Body of pancreas (tissue), 4 donors: ENCODE measurements at places on chromosomes 6 and 20. TPM values are rescaled to one million over a fixed set of nuclear protein-coding genes. Genes with fewer than 3 reads are reported as not detected.

Gene SNAI1
- 3.3 TPM for total RNA-seq

Gene OSER1
- total RNA-seq = 2.0 TPM

Gene LY6G6F
- total RNA-seq = not detected

Gene RPL10A
- total RNA-seq = 563 TPM

Gene GRIK2
- total RNA-seq = 0.52 TPM

Gene EPPIN
- not detected for total RNA-seq

Gene SAMD3
- 0.52 TPM for total RNA-seq

DNA sequence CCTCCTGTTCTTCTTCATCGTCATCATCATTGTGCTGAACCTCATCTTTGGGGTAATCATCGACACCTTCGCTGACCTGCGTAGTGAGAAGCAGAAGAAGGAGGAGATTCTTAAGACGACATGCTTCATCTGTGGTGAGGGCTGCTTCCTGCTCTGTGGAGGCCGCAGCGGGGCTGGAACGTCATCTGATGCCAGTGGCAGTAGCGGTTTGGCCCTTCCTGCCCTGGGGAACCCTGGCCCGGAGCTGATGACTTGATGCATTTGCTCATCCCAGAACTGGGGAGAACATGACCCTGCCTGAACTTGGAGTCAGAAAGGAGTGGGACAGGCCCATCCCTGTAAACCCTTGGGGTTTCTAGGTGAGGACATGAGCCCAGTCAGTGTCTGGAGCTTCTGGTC is 18.7 kb downstream of the UQCC2 start:
- no peaks in the 10 kb centered on the region for H3K27me3 ChIP-seq
- H3K36me3 ChIP-seq = no peaks in the 10 kb centered on the region
- no peak overlapping the region for H3K4me3 ChIP-seq
- H3K27ac ChIP-seq = no peak overlapping the region

GRCh38 chr6:12047304-12047703 is 35.2 kb downstream of the HIVEP1 start:
- no peaks in the 10 kb centered on the region for H3K36me3 ChIP-seq
- no peaks in the 10 kb centered on the region for H3K27me3 ChIP-seq
- DNase-seq = no peak
- no peak overlapping the region for H3K4me3 ChIP-seq
- no peak overlapping the region for H3K27ac ChIP-seq

- no peaks in the 10 kb centered on the region for H3K27me3 ChIP-seq
- H3K4me3 ChIP-seq = no peak overlapping the region
- no peak for DNase-seq
Measured at GRCh38 chr6:117441824-117442264, 16.1 kb upstream of the ROS1 start.

DNA sequence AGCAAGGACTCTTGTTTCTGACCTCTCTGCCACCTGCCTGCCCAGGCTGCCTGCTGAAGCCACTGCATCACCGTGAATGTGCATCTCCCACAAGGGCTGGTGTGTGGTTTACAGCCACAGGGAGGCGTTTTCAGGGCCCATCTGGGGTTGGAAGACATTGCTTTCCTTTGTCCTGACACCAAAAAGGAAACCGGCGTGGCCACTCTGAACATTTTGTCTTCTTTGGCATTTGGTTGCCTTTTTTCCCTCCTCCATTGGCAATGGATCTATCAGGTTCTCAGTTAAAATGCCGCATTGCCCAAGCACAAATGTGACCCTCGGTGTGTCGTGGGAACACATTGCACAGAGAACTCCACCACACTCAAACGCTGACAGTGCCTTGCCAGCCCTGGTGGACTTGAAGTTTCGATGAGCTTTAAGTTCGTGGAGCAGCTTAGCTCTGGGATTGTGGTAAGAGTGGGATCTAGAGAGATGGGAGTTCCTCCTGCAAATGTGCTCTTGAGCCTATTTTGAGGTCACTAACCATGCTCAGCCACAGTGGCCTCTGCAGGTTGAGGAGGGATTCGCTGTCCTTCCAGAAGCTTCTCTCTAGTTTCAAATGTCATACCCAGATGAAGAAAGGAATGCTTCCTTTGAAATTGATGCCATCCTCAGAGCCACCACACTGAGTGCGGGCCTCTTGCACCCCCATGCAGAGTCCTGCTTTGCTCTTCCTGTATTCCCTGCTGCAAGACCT is 14.8 kb upstream of the PCK1 start:
- peaks cover 2% of the 10 kb centered on the region for H3K4me1 ChIP-seq
- H3K36me3 ChIP-seq = no peaks in the 10 kb centered on the region
- no peaks in the 10 kb centered on the region for H3K27me3 ChIP-seq
- no peak overlapping the region for H3K27ac ChIP-seq
- no peak for DNase-seq
- H3K4me3 ChIP-seq = no peak overlapping the region

DNA sequence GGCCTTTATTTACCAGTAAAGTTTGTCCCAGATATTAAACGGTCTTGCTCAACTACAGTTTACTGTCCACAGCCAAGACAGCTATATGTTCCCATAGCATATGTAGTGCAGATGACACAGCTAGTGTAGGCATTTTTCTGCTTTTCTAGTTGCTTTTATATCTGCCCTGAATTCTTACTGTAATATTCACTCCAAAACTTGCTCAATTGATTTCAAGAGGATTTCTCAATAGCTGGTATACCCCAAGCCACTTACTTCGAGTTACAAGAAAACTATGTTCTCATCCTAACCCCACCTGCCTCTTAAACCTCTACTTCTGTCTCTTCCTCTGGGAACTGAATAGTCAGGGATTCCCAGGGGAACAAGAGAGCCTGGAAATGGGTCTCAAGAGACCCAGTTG is 18.9 kb upstream of the ROS1 start:
- no peak for DNase-seq
- no peaks in the 10 kb centered on the region for H3K27me3 ChIP-seq
- H3K36me3 ChIP-seq = no peaks in the 10 kb centered on the region
- H3K27ac ChIP-seq = no peak overlapping the region

- H3K36me3 ChIP-seq = no peaks in the 10 kb centered on the region
- H3K27me3 ChIP-seq = no peaks in the 10 kb centered on the region
- H3K4me3 ChIP-seq = no peak overlapping the region
- DNase-seq = no peak
Measured at GRCh38 chr20:19251958-19252357, 39.5 kb downstream of the SLC24A3 start.

DNA sequence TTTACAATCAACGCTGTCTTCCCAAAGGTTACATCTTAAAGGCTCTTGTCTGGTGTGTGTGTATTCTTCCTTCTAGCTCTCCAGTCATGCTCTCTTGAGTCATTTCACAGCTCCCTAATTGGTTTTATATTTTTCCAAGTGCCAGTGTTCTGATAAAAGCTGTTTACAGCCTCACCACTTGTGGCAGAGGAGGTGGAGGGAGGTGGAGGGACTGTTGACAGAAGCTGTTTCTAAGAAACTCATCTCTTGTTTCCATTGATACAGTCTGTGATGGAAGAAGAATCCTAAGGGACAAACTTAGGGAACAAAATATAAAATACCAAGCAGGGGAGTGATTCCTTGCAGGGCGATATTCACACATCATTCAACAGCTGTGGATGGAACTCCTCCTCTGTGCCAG is 64.0 kb downstream of the QRSL1 start:
- H3K27ac ChIP-seq = peak overlapping the region; percentile 93
- H3K4me3 ChIP-seq = no peak overlapping the region
- H3K4me1 ChIP-seq = peaks cover 38% of the 10 kb centered on the region
- no peaks in the 10 kb centered on the region for H3K27me3 ChIP-seq
- H3K36me3 ChIP-seq = no peaks in the 10 kb centered on the region

DNA sequence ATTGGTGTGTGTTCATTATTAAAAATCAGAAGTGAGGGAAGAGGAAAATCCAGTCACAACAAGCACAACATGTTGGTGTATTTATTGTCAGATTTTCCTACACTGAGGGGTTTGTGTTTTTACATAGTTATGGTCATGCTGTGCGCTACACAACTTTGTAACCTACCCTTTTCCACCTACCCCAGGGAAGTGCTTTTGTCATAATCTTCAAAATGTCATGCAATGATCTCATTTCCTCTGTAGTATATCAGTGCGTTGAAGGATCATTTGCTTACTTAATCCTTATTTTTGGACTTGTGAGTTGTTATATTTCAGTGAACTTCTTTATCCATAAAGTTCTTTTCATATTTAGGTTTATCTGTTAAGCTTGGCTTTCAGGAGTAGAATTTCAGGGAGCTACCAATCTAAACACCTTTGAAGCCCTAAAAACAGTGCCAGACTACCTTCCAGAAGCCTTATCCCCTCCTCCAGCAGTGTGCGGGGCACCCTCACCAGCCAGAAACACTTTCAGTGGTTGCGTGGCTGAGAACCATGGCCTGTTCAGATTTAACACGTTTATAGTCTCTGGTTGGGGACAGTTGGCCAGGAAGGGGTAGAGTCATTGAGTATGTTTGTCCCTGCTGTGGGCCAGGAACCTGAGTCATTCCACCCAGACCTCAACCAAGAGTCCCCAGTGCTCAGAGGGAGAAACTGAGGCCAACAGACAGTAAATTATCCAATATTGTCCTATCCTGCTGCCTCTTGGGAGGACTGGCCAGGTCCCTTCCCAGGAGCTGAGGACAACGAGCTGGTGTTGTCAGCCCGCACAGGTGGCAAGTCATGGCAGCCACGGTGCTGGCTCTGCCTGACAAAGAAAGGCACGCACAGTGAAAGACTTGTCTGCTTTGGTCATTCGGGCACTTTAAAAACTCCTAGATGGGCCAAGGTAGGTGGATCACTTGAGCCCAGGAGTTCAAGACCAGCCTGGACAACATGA is 40.3 kb downstream of the STK35 start:
- DNase-seq = no peak
- H3K4me3 ChIP-seq = no peak overlapping the region
- no peaks in the 10 kb centered on the region for H3K4me1 ChIP-seq
- no peaks in the 10 kb centered on the region for H3K36me3 ChIP-seq
- no peaks in the 10 kb centered on the region for H3K27me3 ChIP-seq

DNA sequence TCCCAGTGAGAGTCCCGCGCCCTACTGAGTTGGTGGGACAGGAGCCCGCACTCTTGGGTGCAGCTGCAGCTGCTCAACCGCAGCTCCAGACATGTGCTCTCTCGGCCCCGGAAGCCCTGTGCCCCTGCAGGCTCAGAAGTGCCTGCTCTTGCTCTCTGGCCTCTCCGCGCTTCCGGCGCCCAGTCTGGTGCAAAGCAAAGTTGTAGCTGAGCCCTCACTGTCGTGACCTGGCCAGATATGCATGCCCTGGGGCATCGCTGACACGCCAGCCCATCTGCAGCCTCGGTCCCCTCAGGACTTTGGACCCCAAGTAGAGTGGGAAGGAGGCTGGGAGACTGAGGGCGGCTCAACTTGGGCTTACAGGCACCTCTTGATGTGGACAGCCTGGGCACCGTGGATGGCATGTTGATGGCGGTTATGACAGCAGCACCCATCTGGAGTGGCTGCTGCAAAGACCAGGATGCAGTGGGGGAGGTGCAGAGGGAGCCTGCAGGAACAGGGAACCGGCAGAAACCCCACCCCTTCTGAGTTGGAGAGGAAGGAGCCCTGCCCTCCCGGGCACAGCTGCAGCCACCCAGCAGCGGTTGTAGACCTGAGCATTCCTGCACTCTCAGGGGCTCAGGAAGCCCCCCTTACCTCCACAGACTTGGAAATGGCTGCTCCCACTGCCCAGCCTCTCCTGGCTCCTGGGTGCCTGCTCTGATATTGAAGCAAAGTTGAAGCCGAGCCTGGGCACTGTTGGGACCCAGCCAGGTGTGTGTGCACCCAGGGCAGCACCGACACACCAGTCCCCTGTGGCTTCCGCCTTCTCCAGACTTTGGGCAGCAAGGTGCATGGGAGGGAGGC is 462.6 kb downstream of the TBC1D32 start:
- DNase-seq = no peak
- no peaks in the 10 kb centered on the region for H3K27me3 ChIP-seq
- no peak overlapping the region for H3K4me3 ChIP-seq
- no peaks in the 10 kb centered on the region for H3K36me3 ChIP-seq

- no peak overlapping the region for H3K27ac ChIP-seq
- no peak for DNase-seq
- no peak overlapping the region for H3K4me3 ChIP-seq
- no peaks in the 10 kb centered on the region for H3K27me3 ChIP-seq
Measured at GRCh38 chr20:21159658-21160380, 33.9 kb downstream of the KIZ start.

DNA sequence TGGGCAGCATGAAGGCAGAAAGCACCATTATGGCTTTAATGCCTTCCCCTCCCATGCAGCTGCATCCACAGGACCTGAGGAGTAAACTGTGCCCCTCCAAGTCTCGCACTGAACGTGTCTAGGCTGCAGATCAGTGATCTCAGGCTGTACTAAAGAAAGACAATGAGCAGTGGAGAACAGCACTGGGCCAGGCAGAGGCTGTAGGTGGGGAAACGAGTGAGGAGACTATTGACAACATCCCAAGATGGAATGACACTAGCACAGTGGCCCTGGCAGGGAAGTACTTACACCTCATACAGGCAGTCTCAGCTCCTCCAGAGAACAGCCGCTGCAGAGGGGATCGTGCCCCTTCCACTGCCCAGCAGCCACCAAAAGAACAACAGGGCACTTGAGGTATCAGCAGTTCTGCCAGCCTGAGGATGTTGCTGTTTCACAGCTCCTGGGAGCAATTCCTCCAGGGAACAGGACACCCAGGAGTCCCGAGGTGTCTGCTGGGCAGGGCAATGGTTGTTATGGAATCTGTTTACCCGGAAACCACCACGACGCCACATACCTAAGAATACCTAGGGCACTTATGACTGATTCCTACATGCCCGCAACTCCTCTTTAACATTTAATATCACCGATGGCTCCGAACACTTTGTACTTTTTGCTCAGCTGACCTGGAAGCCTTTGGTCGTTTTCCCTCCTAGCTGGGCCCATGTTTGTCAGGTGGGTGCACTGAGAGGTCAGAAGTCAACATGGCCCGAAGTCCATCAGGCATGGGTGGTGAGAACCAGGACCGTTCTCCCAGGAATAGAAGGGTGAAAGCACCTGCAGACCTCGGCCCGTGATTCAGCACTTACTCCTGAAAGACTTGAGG is 79.1 kb downstream of the SLC22A23 start:
- H3K36me3 ChIP-seq = no peaks in the 10 kb centered on the region
- peaks cover 41% of the 10 kb centered on the region for H3K4me1 ChIP-seq
- H3K4me3 ChIP-seq = no peak overlapping the region
- no peak for DNase-seq
- H3K27me3 ChIP-seq = no peaks in the 10 kb centered on the region

DNA sequence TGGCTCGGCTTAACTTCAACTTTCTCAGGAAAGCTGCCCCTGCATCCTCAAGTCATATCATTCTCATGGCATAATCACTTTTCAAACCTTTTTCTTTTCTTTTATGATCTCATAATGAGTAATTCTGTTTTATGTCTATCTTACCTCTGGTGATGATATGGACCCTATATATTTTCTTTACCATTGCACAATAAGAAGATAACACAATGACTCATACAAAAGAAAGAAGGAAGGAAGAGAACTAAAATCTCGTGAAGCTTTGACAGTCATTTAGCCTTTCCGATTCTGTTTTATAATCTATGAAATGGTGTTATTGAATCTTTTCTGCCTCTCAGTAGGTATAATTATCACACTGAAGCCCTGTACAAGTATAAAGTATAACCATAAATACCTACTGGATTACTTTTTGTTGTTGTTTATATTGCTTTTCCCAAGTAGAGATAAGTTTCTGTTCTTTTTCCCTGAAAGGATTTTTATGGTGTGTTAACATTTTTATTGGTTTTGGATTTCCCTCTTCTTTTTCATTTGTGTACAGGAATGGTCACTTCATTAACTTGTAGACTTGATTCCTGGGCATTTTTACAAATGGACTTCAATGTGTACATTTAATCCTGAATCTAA is 300.9 kb downstream of the LAMA2 start:
- DNase-seq = no peak
- no peaks in the 10 kb centered on the region for H3K27me3 ChIP-seq
- no peaks in the 10 kb centered on the region for H3K36me3 ChIP-seq
- no peak overlapping the region for H3K4me3 ChIP-seq
